ENCODE measurements at places on chromosomes 2 and 18.

DNA sequence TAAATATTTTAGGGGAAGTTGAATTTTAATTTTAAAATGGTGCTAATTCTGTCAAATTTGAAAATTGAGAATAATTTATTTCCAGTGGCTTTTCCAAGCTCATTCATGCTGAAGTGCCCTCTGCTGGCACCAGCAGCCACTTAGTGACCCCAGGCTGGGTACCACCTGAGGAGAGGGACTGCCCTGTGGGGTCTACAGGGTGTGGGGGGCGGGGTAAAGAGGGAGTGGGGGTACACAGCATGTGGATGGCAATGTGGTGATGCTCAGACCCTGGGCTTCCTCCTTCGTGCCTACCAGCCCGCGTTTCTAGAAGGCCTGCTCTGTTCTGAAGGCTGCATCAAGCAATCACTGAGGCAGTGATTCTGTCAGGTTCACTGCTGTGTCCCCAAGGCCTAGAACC is 45.1 kb upstream of the SCLY start:
- no peak for DNase-seq

DNA sequence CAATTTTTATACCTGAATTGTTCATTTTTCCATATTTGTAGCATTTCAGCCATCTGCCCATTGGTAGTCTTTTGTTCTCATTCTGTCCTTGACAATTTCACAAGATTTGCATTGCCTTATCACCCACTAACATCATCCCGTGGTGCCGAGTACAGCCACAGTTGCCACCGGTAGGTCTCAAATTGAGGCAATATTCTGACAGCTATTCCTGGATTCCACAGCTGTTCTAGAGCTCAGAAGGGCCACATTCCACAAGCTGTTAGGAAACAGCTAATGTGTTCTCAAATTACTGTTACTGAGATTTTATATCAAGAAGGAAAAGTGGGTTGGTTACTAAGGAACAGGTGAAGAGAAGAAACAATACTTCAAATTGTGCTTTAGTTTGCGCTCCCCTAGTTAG is 178.8 kb downstream of the RPRM start:
- DNase-seq: no peak

GRCh38 chr18:60984510-60984909 is 348.7 kb upstream of the CDH20 start:
- DNase-seq: no peak

DNA sequence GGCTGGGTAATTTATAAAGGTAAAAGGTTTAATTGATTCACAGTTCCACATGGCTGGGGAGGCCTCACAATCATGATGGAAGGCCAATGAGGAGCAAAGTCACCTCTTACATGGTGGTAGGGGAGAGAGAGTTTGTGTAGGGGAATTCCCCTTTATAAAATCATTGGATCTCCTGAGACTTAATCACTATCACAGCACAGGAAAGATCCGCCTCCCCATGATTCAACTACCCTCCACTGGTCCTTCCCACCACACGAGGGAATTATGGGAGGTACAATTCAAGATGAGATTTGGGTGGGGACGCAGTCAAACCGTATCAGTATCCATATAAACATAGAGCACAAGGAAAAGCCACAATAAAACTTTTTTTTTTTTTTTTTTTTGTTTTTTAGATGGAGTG is 172.6 kb upstream of the PIEZO2 start:
- no peak for DNase-seq

All from mucosa of descending colon (tissue), 3 donors.